ENCODE measurements at places on chromosomes 2 and 18.
A peak's percentile ranks its signal among the peaks of the same experiment; 100 is the strongest.

- no peak for DNase-seq
Observed at GRCh38 chr2:172445851-172446250, 18.5 kb downstream of the ITGA6 start.

- DNase-seq, result peak; percentile 65
Observed at GRCh38 chr2:121080013-121080772, 204.8 kb downstream of the TFCP2L1 start.

DNA sequence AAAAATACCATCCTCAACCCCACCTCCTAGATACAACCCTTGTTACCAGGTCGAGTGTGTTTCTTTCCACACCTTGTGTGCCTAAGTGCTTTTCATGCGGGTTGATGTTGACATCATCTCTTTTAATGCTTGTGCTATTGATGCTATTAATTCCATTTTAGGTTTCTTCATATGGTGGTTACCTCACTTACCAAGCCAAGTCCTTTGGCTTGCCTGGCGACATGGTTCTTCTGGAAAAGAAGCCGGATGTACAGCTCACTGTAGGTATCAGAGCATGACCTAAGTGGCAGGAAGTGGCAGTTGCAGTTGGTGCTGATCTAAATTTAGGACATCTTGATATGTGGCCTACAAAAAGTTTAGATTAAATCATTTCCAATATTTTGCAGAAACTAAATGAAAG, 149.9 kb upstream of the TTC39C start:
- no peak for DNase-seq

DNA sequence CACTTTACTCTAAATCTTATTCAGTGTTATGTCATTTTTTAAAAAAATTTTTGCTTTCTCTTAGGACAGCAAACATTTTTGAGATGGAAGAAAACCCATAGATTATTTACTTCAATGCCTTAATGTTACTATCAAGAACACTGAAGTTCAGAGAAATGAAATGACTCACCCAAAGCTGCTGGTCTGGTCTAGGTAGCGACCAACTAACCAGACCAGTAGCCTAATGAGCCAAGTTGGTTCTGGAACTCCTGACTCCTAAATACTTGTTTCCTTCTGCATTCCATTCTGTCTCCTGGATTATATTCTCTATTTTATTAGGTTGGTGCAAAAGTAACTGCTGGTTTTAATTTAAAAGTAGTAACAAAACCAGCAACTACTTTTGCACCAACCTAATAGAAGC, 35.4 kb downstream of the SLC8A1 start:
- no peak for DNase-seq

GRCh38 chr18:1361936-1362335, 457.3 kb downstream of the ADCYAP1 start:
- no peak for DNase-seq

- no peak for DNase-seq
Observed at GRCh38 chr2:149768320-149768799, 180.8 kb upstream of the MMADHC start.

DNA sequence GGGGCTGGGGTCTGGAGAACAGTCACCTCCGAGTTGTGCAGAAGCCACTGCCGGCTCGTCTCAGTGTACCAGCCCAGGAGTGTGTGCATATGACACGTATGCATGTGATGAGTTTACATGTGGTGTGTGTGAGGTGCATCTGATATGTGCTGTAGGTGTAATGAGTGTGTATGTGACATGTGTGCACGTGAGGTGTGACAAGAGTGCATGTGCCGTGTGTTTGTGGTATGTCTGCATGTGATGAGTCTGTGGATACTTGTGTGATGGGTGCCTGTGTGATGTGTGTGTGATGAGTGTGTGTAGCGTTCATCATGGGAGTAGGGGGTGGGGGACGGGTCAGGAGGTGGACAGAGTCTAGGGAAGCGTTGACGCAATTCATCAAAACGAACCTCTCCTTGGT, 12.8 kb downstream of the NTSR2 start:
- DNase-seq, result no peak

GRCh38 chr2:29281086-29281915, 166.1 kb downstream of the CLIP4 start:
- no peak for DNase-seq

DNA sequence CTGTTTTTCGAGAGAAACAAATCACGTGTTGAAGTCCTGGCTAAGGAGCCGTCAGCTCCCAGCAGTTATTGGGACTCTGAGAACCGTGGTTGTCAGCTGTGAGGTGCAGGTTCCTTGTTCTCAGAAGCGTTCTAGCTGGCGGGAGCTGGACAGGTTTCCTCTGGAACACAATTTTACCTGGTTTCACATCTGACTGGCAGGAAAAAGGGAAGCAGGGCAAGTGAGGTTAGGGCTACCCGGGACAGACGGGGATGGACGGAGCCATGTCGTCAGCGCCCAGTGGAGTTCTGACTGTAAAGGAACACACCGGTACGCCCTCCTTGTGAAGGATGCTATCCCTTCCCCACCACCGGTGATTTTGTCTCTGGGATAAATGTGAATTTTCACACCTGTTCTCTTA, 26.1 kb downstream of the ITGB1BP1 start:
- no peak for DNase-seq

All from right kidney (tissue), 9 donors.